Central memory CD8-positive, alpha-beta T cell (primary cell): ENCODE measurements at places on chromosomes 1 and 21.

DNA sequence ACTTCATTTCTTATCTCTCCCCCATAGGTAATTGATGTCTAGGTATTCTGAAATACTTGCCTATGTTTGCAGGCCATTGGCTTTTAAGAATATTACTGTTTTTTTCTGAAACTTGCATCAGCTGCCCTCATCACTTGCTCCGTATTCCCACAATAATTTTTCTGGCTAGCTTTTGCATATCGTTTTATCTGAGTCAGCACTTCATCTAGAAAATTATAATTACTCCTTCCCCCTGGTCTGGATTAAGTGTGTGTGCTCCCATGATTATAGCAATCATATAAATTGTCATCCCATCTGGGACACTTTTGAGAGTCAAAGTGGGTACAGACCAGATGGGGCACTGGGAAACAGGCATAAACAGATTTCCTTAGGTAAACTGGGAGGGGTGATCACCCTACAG is 583.2 kb upstream of the B3GALT2 start:
- no peak overlapping the region for H3K27ac ChIP-seq
- no peaks in the 10 kb centered on the region for H3K36me3 ChIP-seq
- H3K4me1 ChIP-seq = peaks cover 5% of the 10 kb centered on the region
- no peak for DNase-seq

DNA sequence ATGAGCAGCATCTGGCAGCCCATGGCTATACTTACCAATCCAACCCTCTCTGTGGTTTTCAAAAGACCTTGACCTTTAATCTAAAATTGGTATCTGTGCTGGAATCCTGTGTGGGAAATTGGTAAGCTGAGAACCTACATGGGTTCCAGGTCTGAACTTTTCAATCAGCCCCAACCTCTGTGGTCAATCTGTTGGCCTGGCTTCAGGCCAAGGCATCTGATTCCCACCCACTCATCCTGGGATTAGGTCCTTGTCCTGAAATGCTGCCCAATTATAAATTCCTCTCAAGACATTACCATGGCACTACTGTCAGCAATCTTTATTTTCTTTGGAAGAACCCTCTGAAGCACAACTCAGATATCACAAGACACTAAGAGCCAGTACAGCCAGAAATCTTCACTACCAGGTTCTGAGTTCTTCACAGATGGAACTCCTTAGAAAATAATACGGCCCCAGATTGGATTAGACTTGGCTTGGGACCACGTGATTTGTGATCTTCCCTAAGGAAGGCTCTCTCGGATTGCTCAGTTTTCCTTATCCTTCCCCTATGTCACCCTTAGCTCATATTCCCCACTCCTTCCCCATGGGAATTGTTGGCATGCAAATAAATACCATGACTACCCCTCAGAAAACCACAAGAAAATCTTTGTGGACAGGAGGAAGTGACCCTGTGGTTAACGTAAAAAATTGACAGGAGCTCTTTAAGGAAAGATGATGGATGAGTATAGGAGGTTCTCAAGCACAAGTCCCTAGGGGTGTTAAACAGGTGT is 207.9 kb upstream of the ST6GALNAC5 start:
- no peak for DNase-seq
- H3K27ac ChIP-seq = no peak overlapping the region
- no peaks in the 10 kb centered on the region for H3K36me3 ChIP-seq
- no peak overlapping the region for H3K4me3 ChIP-seq
- no peaks in the 10 kb centered on the region for H3K4me1 ChIP-seq
- H3K27me3 ChIP-seq = no peaks in the 10 kb centered on the region

- no peak overlapping the region for H3K27ac ChIP-seq
- H3K4me3 ChIP-seq = no peak overlapping the region
- no peaks in the 10 kb centered on the region for H3K27me3 ChIP-seq
These were observed 218.5 kb downstream of the SDCCAG8 start for GRCh38 chr1:243474136-243474881.

- peak overlapping the region; percentile 52 for H3K4me3 ChIP-seq
- H3K36me3 ChIP-seq = peaks cover 3% of the 10 kb centered on the region
- H3K27me3 ChIP-seq = no peaks in the 10 kb centered on the region
- no peak overlapping the region for H3K27ac ChIP-seq
- H3K4me1 ChIP-seq = no peaks in the 10 kb centered on the region
- DNase-seq = no peak
These were observed 1.5 kb downstream of the SPATC1L start for GRCh38 chr21:46182548-46183336.

GRCh38 chr1:31787786-31788137 is 23.6 kb upstream of the ADGRB2 start:
- no peak for DNase-seq
- peak overlapping the region; percentile 87 for H3K4me3 ChIP-seq
- peaks cover 15% of the 10 kb centered on the region for H3K36me3 ChIP-seq
- H3K4me1 ChIP-seq = peaks cover 15% of the 10 kb centered on the region
- H3K27ac ChIP-seq = peak overlapping the region; percentile 93
- H3K27me3 ChIP-seq = no peaks in the 10 kb centered on the region

- DNase-seq = no peak
- H3K4me1 ChIP-seq = peaks cover 9% of the 10 kb centered on the region
- no peak overlapping the region for H3K27ac ChIP-seq
- no peak overlapping the region for H3K4me3 ChIP-seq
- no peaks in the 10 kb centered on the region for H3K27me3 ChIP-seq
These were observed 30.9 kb downstream of the KDM1A start for GRCh38 chr1:23050201-23050600.

DNA sequence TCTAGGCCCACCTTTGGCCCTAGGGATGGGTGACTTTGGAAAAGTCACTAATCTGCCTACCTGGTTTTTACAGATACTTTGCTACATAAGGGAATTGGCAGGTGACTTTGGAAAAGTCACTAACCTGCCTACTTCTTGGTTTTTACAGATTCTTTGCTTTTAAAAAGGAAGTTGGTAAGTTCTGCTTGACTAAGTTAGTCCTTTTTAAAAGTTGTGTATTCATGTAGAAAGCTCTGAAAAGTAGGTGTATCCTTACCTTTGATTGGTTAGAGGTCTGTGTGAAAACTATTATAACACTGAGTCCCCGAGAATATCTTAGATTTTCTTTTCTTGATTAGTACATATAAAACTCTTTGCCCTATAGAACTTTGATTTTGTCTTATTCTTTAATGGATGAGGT is 12.4 kb downstream of the ATF6 start:
- no peaks in the 10 kb centered on the region for H3K27me3 ChIP-seq
- no peak overlapping the region for H3K27ac ChIP-seq
- no peak for DNase-seq
- H3K4me1 ChIP-seq = no peaks in the 10 kb centered on the region
- H3K4me3 ChIP-seq = no peak overlapping the region

- no peaks in the 10 kb centered on the region for H3K36me3 ChIP-seq
- H3K4me3 ChIP-seq = no peak overlapping the region
- no peaks in the 10 kb centered on the region for H3K4me1 ChIP-seq
- H3K27me3 ChIP-seq = peaks cover 43% of the 10 kb centered on the region
These were observed 154.4 kb downstream of the NR5A2 start for GRCh38 chr1:200181861-200182260.

GRCh38 chr1:97119260-97120158 is 397.9 kb downstream of the PTBP2 start:
- no peaks in the 10 kb centered on the region for H3K36me3 ChIP-seq
- no peaks in the 10 kb centered on the region for H3K27me3 ChIP-seq
- H3K27ac ChIP-seq = no peak overlapping the region
- no peak for DNase-seq
- no peaks in the 10 kb centered on the region for H3K4me1 ChIP-seq
- H3K4me3 ChIP-seq = no peak overlapping the region

- no peak overlapping the region for H3K4me3 ChIP-seq
- no peaks in the 10 kb centered on the region for H3K36me3 ChIP-seq
- H3K27ac ChIP-seq = no peak overlapping the region
These were observed 591.7 kb downstream of the SMYD3 start for GRCh38 chr1:245915406-245915805.

DNA sequence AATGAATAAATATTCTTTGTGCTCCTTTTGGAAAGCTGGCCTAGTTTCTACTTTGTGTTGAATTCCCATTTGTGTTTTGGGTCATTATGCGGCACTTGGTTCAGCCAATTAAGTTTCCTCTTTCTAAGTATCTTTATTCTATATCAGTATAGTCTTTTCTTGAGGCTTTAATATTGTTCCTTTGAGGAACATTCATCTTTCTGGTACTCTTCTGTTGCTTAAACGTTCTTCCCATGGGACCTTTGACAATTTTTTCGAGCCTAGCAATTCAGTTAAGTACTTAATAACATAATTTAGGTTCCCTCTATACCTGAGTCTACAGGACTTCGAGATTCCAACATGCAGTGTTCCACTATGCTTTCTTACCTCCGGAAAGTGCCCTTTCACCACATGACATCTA is 24.9 kb downstream of the ZBTB40 start:
- no peak overlapping the region for H3K4me3 ChIP-seq
- peaks cover 45% of the 10 kb centered on the region for H3K4me1 ChIP-seq
- no peak overlapping the region for H3K27ac ChIP-seq
- no peak for DNase-seq
- peaks cover 4% of the 10 kb centered on the region for H3K36me3 ChIP-seq
- H3K27me3 ChIP-seq = no peaks in the 10 kb centered on the region

DNA sequence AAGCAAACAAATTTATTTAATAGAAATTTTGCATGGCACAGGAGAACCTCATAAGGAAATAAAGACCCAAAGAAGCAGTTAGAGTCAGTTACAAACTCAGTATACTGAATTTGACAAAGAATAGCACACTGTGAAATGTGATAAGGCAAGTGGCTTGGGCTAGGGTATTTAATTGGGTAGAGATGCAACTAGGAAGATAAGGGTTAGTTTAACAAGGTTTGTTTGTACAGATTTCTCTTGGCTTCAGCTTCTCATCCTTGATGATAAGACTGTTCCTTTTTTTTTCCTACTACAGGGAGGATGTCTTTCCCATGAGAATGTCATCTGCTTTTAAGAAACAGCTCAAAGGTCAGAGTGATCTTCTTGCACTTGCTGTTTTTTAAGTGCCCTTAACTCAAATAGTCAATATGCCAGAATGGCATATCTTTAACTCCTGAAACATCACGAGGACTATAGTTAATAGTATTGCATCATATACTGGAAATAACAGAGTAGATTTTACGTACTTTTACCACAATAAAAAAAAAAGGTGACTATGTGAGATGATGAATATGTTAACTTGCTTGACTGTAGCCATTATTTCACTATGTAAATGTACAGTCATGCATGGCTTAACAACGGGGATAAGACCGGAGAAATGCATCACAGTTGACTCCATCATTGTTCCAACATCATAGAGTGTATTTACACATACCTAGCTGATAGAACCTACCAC is 9.2 kb upstream of the TRAF3IP3 start:
- H3K4me1 ChIP-seq = peaks cover 36% of the 10 kb centered on the region
- peaks cover 3% of the 10 kb centered on the region for H3K36me3 ChIP-seq
- H3K27ac ChIP-seq = no peak overlapping the region
- H3K27me3 ChIP-seq = no peaks in the 10 kb centered on the region
- DNase-seq = no peak

- no peak for DNase-seq
- no peak overlapping the region for H3K27ac ChIP-seq
- H3K4me3 ChIP-seq = no peak overlapping the region
- H3K27me3 ChIP-seq = no peaks in the 10 kb centered on the region
These were observed 151.4 kb downstream of the PTGER3 start for GRCh38 chr1:70896224-70896623.

DNA sequence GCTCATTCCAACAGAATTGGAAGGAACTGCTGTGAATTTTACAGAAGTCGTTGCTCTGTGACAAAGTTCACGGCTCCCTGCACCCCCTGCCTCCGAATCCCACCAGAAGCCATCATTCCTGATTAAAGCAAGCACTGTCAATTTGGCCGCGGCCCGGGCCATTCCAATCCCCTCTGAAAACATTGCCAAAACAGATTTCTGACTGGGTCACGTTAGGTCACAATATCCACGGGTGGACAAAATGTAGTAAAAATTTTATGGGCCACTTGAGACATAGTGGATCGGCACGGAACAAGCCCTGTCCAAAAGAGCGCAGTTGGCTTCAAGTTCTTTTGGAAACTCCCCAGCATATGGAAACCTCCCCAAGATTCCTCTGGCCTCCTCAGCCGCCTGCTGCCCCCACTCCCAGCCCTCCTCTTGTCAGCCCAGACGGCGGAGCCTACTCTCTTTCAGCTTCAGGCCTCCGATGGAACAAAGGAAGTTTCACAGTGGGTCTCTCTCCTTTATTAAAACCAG is 67.2 kb upstream of the IFNAR2 start:
- no peaks in the 10 kb centered on the region for H3K36me3 ChIP-seq
- no peak overlapping the region for H3K4me3 ChIP-seq
- no peak overlapping the region for H3K27ac ChIP-seq
- peaks cover 57% of the 10 kb centered on the region for H3K27me3 ChIP-seq

DNA sequence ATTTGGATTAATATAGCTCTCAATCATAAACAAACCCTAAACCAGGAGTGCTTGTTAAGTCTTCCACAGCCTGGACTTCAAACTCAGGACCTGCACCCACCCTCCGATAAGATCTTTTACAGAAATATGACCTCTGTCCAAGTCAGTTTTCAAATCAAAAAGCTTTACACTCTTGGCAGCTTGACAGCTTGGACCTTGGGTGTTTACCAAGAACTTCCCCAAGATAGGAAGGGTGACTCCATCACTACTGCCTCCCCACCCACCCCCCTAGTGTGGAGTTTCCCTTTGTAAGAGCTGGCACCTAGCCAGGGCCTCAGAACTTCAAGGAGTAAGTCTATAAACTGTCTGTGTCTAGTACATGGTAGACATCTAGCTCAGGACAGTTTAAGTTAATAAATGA is 9.6 kb downstream of the BCAR3 start:
- peaks cover 13% of the 10 kb centered on the region for H3K27me3 ChIP-seq
- no peak overlapping the region for H3K27ac ChIP-seq
- no peaks in the 10 kb centered on the region for H3K36me3 ChIP-seq
- H3K4me1 ChIP-seq = no peaks in the 10 kb centered on the region
- DNase-seq = no peak

DNA sequence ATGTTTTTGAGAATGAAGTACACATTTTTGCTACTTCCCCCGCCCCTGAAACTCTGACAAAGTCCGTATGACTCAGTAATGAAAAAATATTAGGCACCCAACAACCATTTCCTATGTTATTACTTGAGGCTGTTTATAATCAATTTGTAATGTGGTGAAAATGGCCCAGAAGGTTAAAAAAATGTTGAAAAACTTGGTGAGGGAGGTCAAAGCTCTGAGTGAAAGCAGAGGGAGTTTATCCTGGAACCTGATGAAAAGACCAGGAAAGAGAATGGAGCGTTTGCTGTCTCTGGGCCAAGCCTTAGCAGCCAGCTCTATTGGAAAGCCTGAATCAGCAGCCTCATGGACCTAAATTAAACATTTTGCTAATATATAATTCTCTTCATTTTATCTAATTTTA is 367.7 kb upstream of the NEGR1 start:
- no peak overlapping the region for H3K4me3 ChIP-seq
- no peak for DNase-seq
